ENCODE measurements at places on chromosomes 16 and 17. TPM values are rescaled to one million over a fixed set of nuclear protein-coding genes. Genes with fewer than 3 reads are reported as not detected.
A peak's percentile ranks its signal among the peaks of the same experiment; 100 is the strongest.

DNA sequence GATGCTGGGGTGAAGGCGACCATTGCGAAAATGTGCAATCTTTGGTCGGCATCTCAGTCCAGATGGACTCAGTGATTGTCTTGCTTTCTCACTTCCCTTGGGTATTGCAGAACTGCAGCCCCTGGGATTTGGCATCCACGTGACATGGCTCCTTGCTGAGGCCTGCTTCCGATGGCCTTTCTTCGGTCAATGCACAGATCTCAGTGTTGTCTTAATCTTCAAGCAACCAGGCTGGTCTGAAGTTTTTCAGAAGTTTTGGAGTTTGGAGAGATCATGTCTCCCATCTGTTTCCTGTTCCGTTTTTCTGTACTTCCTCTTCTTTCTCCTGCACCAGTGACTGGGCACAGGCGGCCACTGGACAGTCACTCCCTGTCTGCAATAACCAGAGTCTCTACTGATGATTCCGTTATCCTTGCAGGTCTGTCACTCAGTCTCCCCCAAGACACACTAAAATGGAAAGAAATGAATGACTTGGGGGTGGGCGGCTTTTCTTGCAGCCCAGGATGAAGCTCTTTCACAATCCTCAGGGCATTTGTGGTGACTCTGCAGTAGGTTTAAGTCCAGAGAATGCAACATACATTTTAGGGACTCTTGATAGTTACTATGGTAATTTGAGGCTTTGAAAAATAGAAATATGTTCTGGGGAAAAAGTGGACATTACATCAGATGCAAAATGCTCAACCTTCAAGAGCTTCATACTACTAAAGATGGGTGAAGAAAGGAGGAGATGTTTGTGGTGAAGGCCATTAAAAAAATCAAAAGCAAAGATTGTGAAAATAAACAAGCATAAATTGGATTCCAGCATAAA is 106.3 kb upstream of the ZFHX3 start:
- no peak for DNase-seq

DNA sequence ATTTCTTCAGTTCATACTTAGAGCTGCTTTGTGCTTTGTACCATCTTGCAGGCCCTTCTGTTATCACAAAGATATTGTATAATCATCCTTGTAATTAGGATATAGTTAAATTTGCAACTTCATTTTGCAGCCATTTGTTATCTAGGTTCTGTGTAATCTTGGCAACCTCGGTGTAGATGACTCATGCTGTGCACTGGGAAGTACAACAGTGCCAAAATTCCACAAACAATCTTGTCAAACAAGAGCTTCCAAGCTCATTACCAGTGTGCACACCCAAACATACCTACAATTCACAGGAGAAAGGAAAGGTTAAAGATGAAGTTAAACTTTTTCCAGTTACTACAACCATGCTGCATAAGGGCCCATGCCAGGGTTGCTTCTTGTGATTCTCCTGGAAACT is 1231.8 kb downstream of the CDH11 start:
- DNase-seq = peak; percentile 4

DNA sequence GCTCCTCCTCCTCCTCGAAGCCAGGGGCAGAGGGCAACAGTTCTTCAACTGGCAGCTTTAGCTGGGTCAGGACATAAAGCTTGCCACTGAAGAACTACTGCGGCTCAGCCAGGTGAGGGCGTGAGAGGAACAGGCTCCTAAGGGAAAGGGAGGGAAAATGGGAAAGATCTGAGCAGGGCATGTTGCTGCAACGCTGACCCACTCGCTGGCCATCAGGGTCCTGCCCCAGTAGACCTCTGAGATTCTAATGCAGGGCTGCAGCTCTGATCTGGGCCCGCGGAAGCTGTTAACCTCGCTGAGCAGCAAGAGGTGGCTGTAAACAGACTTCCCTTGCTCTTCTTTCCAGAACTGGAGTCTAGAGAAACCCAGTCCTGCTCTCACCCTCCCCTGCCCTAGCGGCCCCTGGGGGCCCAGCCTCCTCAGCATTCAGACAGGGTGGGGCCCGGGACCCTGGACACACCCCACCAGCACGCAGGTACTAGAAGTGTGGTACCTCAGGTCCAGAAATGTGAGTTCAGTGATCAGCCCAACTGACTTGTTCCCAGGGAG is 3.8 kb upstream of the TLCD2 start:
- DNase-seq = peak; percentile 32

DNA sequence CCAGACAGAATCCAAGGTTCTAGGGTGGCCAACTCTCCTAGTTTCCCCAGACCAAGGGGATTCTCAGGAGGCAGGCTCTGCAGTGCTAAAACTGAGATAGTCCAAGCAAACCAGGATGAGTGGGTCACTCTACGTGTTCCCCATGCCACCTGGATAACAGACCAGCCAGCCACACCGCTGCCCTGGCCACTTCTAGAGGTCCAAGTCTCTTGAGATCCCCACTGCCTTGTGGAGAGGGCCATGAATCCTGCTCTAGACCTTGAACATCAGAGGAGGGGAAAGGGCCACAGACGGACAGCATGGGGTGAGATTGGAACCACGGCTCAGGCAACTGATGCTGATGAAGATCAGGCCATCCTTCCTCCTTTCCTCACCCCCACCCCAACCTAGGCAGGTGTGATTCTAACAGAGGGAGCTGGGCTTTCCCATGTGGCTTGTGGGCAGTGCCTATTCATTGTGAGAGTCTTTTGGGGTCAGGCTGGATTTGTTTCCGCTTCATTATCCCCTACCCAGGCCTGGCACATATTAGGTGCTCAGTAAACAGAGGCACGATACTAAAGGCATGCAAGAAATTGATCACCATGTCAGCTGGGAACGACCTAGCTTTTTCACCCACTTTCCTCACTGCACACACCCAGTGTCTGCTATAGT is 16.8 kb upstream of the TVP23A start:
- DNase-seq = no peak

DNA sequence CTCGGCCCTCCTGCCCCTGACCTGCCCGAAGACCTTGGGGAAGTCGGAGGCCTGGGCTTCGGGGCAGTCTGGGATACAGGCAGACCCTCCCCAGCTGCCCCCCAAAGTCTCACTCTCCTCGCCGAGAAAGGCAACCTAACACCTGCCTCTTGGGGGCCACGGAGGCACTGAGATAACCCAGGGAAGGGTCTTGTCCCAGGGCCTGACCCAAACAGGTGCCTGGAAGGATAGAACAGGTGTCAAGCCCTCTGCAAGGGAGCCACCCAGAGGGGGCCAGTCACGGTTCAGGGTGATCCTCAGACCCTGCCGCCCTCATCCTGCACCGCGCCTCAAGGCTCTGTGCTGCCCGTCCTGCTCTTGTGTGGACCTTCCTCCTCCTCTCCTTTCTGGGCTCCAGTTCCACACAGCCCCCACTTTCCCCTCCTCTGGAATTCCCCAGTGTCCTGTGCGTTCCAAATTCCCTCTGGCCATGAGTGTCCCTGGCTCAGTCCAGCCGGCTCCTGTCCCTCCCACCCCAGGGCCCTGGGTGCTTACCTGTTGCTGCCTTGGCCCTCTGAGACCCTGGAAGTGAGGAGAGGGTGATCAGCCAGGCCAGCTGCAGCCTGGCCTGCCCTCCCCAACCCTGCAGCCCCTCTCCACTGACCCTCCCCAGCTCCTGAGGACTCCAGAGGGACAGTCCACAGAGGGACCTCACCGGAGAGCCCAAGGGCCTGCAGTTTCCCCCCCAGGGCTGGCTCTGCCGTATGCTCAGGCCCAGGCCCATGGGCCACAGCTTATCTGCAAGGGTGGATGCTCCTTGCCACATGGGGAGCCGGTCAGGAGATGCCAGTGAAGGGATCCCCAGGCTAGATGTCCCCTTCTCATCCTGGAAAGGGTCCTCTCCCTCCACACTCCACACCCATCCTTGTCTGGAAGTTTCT is 3.8 kb downstream of the PRSS27 start:
- DNase-seq = no peak

DNA sequence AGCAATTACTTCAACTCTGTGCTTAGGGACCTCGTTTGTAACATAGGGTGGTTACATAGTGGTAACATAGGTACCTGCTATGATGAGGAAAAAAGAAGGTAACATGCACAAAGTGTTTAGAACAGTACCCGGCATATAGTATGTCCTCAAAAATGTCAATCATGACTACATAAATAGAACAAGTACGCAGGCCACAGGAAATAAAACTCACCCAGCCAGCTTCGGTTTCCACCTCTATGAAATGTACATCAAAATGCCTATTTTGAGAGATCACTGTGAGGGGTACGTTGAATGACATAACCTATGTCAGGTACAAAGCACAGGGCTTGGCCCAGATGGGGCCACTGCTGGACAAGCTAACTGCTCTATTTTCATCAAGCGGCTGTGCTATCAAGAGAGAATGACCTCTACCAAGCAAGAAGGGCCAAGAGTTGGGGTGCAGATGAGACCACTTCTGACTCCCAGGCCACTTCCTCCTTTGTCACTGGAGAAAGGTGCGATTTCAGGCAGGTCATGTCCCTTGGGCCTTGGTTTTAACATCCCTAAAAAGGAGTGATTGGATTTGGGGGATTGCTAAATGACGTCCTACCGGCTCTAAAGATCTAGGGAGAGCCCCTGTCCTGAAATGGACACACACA is 45.4 kb downstream of the WSB1 start:
- DNase-seq = no peak

- DNase-seq = no peak
These were observed 436 bp downstream of the SPAG5 start for GRCh38 chr17:28598389-28598788.

GRCh38 chr17:46822388-46822921 is 4.0 kb upstream of the WNT3 start:
- DNase-seq = no peak

DNA sequence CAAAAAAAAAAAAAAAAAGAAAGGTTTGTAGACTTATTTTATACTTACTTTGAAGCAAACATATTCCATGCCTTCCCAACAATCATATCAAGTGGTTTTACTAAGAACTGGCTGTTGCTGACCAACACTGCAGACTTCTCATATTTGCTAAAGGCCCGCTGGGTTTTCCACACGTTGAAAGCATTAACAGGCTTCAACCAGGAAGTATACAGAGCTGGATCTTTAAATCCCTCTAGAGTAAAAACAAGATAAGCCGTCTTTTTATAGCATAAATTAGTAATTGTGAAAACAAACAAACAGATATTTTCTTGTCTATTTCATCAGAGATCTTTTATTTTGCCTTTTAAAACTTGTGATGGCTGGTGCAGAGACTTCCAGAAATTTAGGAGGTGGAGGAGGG is 29.1 kb downstream of the TUBD1 start:
- DNase-seq = no peak

DNA sequence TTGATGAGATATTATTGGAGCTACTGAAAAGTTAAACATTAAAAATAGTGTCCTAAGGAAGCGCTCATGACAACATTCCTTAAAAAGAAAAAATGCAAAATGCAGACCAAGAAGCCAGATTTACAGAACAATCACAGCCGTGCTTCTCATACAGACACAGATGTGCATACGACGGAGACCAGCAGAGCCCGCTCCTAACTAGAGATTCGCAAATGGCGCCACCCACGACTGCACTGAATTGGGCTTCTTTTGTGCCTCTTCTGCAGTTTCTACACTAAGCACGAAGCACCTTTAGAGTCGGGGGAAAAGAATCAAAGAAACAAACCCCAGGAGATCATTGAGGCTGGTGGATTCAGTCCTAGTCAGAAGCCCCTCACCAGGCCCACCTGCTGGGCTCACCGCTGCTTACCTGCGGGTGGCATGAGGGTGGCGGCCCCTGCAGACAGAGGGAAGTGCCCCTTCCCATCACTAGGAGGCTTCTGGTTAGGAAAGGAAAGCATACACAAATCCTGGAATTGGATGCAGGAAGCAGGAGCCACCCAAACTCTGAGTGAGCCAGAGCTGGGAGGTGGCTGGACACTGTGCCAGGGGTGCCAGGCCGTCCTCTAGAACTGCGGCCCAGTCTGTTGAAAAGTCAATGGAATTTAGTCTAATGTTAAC is 64.9 kb upstream of the CHMP6 start:
- no peak for DNase-seq

The LRRC46 gene
- total RNA-seq = not detected

- no peak for DNase-seq
These were observed 7.8 kb downstream of the VPS4A start for GRCh38 chr16:69318911-69319289.

- no peak for DNase-seq
These were observed 178.5 kb upstream of the RPL38 start for GRCh38 chr17:74024871-74025531.

The GLIS2 gene
- total RNA-seq = 0.56 TPM

The KRTAP4-5 gene
- total RNA-seq = not detected

DNA sequence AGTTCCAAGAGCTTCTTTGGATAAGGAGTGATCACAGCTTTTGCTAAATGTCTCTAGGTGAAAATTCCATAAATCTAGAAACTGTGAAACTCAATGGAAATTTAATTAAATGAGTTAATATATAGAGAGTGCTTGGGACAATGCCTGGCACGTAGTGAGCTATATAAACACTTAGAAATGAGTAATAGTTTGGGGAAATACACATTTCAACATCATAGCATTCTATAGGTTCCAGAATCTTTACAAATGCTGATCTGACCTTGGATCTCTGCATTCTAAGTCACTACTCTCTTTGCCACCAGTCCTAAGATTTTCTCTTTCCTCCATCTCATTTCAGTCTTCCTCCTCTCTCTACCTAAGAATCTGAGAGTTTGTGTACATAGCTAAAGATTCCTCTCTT is 175.6 kb downstream of the SOX9 start:
- peak; percentile 58 for DNase-seq

GRCh38 chr16:77227745-77228144 is 28.5 kb downstream of the SYCE1L start:
- DNase-seq = no peak

DNA sequence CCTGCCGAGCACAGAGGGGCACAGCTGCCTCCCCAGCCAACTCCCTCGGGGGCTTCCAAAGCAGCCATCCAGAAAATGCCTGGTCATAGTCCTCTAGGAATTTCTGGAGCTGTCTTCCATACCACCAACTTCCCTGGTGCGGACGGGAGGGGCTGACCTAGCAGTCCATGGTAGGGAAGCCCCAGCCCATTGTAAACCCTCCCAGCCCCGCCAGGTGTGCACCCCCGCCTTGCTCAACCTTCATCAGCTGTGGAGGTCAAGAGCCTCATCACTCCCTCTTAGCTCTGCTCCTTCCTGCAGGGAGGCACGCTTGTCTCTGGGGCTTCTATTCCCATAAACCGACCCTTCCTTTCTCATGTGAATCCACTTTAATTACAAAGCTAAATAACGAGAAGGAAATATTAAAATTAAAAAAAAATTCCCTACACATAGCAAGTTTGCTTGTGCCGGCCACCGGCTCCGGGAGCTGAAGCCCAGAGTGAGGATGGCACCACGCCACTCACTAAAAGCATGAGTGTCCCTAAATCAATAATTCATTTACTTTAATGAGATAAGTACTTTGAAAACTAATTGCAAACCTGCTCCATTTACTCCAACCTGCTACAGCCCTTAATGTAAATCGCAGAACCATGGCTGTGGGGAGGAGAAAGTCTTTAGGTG is 181.4 kb downstream of the ENGASE start:
- no peak for DNase-seq

GRCh38 chr16:102060-102855 is 24.2 kb downstream of the MPG start:
- DNase-seq = peak; percentile 31

- DNase-seq = no peak
These were observed 234.4 kb downstream of the IRF8 start for GRCh38 chr16:86133377-86133776.
